ENCODE measurements at places on chromosomes 4 and X.

DNA sequence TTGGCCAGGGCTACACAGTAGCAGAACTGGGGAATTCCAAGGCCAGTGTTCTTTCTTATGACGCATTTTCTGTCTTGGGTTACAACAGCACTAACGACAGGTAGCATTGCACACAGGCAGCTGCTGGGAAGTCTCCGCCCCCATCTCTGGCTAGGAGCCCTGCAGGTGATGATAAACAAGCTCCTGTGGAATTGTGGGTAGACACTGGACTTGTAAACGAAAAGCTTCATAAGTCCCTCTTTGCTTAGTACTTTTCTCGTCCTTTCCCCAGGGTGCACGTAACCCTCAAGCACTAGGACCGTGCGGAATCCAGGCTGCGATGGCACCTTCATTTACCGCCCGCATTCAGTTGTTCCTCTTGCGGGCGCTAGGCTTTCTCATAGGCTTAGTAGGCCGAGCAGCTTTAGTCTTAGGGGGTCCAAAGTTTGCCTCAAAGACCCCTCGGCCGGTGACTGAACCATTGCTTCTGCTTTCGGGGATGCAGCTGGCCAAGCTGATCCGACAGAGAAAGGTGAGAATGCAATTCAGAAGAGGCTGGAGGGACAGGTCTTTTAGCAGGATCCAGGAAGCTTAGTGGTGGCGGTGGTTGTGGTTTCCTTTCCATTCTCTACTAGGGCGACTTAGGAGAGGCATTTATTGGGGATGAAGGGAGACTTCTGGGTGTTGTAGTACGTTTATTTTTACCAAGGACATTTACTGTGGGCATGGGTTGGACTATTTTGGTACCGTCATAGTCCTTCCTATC lies at the start of gene FAAH2:
TSS of gene FAAH2 (plus strand) at position 200 of the 745 bp plus-strand sequence. CDS start at position 320, 120 bp downstream.
- DNase-seq: no peak
- H3K27ac ChIP-seq: no peak within 1 kb of the TSS
- no peaks in the 10 kb centered on the region for H3K4me1 ChIP-seq

- no peak overlapping the region for H3K27ac ChIP-seq
- H3K4me1 ChIP-seq: no peaks in the 10 kb centered on the region
These were observed 55.6 kb downstream of the CLDN34 start for GRCh38 chrX:10022580-10023245.

DNA sequence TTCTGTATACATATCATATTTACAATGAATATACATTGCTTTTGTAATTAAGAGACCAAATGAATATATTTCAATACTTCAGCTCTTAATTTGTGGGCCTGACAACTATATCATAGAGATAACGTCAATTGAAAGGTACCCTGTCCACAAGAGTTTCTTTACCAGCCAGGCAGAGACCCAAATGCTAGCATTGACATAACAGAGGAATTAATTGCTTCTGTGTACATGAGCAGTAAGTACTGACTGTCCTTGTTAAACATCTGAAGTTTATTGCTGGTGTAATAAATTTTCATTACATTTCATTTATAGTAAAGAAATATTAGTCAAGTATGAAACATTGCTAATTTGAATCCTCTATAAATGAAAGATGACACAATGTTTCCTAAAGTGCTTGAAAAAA lies 910.8 kb downstream of the CCSER1 start:
- no peak overlapping the region for H3K27ac ChIP-seq
- H3K4me3 ChIP-seq: no peak overlapping the region
- H3K4me1 ChIP-seq: no peaks in the 10 kb centered on the region
- no peak for DNase-seq
- no peaks in the 10 kb centered on the region for H3K27me3 ChIP-seq

DNA sequence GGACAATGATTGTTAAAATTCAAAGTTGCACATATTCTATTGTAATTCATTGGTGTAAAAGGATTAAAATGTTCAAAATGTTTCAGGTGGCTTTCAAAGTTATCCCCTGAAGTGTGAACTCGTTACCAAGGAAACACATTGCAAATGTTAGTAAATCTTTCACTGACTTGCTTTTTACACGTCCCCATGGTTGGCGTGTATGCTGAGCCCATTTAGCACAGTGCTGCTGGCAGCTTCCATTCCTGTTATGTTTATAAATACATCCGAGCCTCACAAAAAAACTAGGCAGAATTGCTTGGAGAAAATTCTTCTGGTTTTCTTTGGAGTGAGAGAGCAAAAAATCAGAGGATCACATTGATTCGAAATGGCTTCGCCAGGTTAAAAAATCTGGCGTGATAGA lies 105.9 kb upstream of the HPGD start:
- H3K36me3 ChIP-seq: no peaks in the 10 kb centered on the region
- H3K4me3 ChIP-seq: no peak overlapping the region
- H3K27me3 ChIP-seq: no peaks in the 10 kb centered on the region
- H3K27ac ChIP-seq: no peak overlapping the region
- DNase-seq: no peak

- no peak for DNase-seq
- H3K27ac ChIP-seq: no peak overlapping the region
- H3K4me1 ChIP-seq: peaks cover 26% of the 10 kb centered on the region
- H3K4me3 ChIP-seq: no peak overlapping the region
- H3K36me3 ChIP-seq: peaks cover 2% of the 10 kb centered on the region
These were observed 57.7 kb downstream of the PCGF3 start for GRCh38 chr4:763191-763810.

DNA sequence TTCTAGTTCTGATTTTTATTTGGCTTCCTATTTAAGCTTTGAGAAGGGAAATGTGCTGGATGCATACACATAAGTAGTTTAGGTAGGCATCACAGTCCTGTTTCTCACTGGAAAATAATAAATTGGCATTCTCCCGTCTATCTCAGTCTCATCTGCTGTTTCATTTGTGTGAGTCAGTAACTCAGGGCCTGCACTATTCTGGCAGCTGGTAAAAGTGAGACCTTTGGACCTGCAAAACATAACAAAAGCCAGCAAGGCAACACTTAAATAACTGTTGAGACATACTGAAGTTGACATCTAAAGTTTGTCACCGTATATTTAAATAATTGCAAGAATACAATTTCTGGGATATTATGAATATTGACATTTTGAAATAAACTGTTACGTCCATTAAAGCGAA lies 8.6 kb upstream of the UBQLN2 start:
- no peak for DNase-seq
- H3K4me3 ChIP-seq: no peak overlapping the region
- no peaks in the 10 kb centered on the region for H3K36me3 ChIP-seq
- no peak overlapping the region for H3K27ac ChIP-seq
- H3K27me3 ChIP-seq: no peaks in the 10 kb centered on the region
- H3K4me1 ChIP-seq: no peaks in the 10 kb centered on the region

DNA sequence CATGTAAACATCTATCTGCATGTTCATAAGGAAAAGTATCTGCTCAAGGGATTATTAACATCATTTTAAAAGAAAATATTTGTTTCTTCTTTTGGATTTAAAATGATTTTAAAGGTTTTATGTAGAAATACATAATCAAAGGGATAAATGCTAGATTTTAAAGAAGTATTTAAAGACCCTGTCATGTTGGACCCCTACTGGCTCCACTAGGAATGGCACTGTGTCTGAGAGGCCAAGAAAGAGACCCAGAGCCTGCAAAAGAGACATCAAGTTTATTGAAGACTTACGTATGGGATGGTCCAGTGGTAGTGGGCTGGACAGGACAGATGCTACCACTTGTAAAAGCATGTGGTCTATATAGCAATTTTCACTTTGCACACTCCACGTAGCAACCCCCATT lies 78.7 kb upstream of the PCDH18 start:
- H3K27ac ChIP-seq: no peak overlapping the region
- no peaks in the 10 kb centered on the region for H3K4me1 ChIP-seq
- no peak for DNase-seq
- H3K27me3 ChIP-seq: no peaks in the 10 kb centered on the region
- H3K4me3 ChIP-seq: no peak overlapping the region

DNA sequence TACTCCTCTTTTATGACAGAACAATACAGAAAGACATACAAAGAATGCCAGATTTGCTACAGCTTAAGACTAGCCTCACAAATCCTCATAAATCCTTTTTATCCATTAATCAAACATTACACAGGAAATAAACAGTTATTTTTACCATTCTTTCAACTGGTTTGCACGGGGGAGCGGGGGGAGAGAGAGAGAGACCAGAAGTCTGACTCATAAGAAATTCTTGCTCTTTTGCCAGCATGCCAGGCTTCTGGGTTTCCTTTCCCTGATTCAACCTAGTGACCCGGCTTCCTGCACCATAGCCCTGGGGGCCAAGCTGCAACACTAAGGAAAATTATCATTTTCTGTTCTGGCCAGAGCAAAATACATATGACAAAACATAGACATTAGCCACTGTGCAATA lies 6.8 kb upstream of the RRAGB start:
- no peaks in the 10 kb centered on the region for H3K27me3 ChIP-seq
- no peaks in the 10 kb centered on the region for H3K36me3 ChIP-seq
- H3K4me1 ChIP-seq: no peaks in the 10 kb centered on the region
- H3K4me3 ChIP-seq: no peak overlapping the region

DNA sequence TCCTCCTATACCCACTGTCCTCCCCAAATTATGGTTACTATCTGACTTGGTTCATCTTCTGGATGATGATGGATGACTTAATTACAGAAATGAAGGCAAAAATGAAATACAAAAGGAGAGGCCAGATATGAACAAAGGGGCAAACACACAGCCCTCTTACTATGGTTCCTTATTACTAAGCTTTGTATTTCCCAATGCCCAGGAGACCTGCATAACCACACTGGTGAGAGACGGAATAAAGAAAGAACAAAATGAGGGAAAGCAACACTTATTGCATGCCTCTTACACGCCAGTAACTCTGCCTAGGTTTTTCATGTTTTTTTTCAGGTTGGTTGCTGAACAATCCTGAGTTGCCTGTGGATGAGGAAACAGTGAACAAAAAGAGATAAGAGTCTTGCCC lies 120.5 kb downstream of the SLC10A7 start:
- H3K27me3 ChIP-seq: no peaks in the 10 kb centered on the region
- no peaks in the 10 kb centered on the region for H3K4me1 ChIP-seq
- H3K27ac ChIP-seq: no peak overlapping the region
- H3K36me3 ChIP-seq: no peaks in the 10 kb centered on the region

- H3K27ac ChIP-seq: no peak overlapping the region
- H3K4me3 ChIP-seq: no peak overlapping the region
- no peaks in the 10 kb centered on the region for H3K36me3 ChIP-seq
These were observed 36.9 kb downstream of the LAMTOR3 start for GRCh38 chr4:99857307-99857706.

GRCh38 chr4:21544415-21544814 lies 404.2 kb downstream of the KCNIP4 start:
- no peaks in the 10 kb centered on the region for H3K27me3 ChIP-seq
- DNase-seq: no peak
- H3K27ac ChIP-seq: no peak overlapping the region
- H3K4me3 ChIP-seq: no peak overlapping the region

GRCh38 chr4:128835498-128836222 lies 26.2 kb downstream of the JADE1 start:
- no peak overlapping the region for H3K4me3 ChIP-seq
- no peak for DNase-seq
- H3K27me3 ChIP-seq: no peaks in the 10 kb centered on the region
- H3K36me3 ChIP-seq: no peaks in the 10 kb centered on the region
- no peak overlapping the region for H3K27ac ChIP-seq

DNA sequence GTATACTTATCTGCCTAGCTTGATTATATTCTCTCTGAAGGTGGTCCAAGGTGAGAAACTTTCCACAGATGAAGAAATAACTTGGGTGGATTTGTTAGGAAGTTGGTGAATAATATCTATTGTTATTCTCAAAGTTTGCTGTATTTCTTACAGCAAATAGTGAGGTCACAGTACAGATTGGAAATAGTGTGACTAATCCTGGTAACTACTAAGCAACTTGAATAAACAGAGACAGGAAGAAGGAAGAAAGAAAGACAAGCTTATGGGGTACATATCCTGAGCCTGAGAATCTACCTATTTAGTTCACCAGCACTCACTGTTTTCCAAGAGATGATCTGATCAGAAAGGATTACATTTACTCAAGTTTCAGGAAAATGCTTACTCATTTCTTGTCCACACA lies 1416.1 kb downstream of the RPA4 start:
- H3K27ac ChIP-seq: no peak overlapping the region
- no peaks in the 10 kb centered on the region for H3K36me3 ChIP-seq
- DNase-seq: no peak
- H3K4me3 ChIP-seq: no peak overlapping the region
- no peaks in the 10 kb centered on the region for H3K4me1 ChIP-seq
- H3K27me3 ChIP-seq: no peaks in the 10 kb centered on the region

GRCh38 chrX:13380211-13380610 lies 60.4 kb upstream of the ATXN3L start:
- no peak overlapping the region for H3K4me3 ChIP-seq
- H3K4me1 ChIP-seq: no peaks in the 10 kb centered on the region
- no peak for DNase-seq
- H3K27me3 ChIP-seq: no peaks in the 10 kb centered on the region
- H3K27ac ChIP-seq: no peak overlapping the region
- H3K36me3 ChIP-seq: no peaks in the 10 kb centered on the region

DNA sequence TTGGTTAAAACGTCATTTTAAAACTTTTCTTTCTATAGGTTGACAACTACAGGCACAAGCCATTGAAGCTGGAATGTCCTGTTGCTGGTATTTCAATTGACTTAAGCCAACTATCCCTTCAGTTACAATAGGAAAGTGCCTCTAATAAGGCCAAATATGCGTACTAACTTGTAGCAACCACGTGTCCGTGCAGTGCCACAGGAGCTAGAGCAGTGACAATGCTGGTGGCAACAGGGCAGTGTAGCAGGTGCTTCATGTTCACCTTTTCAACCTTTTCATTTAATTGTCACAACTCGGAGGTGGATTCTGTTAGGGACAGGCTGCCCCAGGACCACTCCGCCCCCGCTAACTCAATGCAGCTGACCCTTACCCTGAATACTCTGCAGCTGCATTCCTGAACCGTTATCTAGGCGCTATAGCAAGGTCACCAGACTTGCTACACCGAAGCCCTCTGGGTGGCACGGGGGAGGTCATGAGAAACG lies 37.7 kb downstream of the ERVMER34-1 start:
- H3K27ac ChIP-seq: peak overlapping the region; percentile 86
- peaks cover 14% of the 10 kb centered on the region for H3K36me3 ChIP-seq
- peak overlapping the region; percentile 78 for H3K4me3 ChIP-seq
- peaks cover 13% of the 10 kb centered on the region for H3K4me1 ChIP-seq
- no peak for DNase-seq

DNA sequence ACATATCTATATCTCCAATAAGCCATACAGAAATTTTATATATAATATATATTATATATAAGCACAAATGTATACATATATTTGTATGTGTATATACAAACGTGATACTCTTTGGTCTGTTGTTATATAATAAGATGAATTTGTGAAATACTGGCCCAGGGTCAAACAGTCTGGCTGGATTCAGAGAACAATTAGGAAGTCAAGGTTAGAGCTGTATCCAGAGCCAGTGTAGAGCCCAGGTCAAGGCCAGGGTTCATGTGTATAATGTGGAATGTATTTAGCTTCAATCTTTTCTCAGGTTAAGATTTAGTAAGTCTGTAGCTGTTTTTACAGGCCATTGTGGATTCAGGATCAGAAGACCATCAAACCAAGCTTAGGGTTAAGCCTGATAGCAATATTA lies 3.8 kb upstream of the ENOX2 start:
- H3K27ac ChIP-seq: no peak overlapping the region
- no peak overlapping the region for H3K4me3 ChIP-seq
- H3K27me3 ChIP-seq: no peaks in the 10 kb centered on the region
- no peaks in the 10 kb centered on the region for H3K36me3 ChIP-seq

- no peak overlapping the region for H3K27ac ChIP-seq
- H3K4me3 ChIP-seq: no peak overlapping the region
- DNase-seq: no peak
These were observed 302.3 kb upstream of the PPARGC1A start for GRCh38 chr4:24192018-24192641.

GRCh38 chrX:13845721-13846378 lies 29.0 kb upstream of the GPM6B start:
- no peaks in the 10 kb centered on the region for H3K4me1 ChIP-seq
- DNase-seq: no peak
- H3K4me3 ChIP-seq: no peak overlapping the region
- H3K27ac ChIP-seq: no peak overlapping the region
- no peaks in the 10 kb centered on the region for H3K27me3 ChIP-seq

All from Panc1 (cell line).